ENCODE measurements at places on chromosomes 4 and X.

DNA sequence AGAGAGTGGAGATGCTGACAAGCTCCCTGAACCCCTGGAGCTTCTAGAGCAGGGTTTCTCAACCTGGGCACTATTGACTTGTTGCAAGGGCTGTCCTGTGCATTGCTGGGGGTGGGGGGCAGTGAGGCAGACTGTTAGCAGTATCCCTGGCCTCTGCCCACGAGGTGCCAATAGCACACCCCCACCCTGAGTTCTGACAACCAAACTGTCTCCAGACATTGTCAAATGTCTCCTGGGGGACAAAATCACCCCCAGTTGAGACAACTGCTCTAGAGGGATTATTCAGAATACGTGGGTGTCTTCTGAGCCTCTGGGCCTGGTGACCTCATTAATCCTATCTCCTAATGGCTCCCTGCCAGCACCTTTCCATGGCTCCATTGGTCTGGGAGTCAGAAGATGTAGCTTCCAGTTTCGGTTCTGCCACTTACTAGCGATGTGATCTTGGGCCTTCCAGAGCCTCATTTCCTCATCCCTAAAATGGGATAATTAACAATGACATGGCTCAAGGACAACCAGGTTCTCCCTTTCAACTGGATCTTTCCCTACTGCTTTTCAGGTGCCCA lies 17.6 kb upstream of the PJA1 start:
- no peak for DNase-seq

DNA sequence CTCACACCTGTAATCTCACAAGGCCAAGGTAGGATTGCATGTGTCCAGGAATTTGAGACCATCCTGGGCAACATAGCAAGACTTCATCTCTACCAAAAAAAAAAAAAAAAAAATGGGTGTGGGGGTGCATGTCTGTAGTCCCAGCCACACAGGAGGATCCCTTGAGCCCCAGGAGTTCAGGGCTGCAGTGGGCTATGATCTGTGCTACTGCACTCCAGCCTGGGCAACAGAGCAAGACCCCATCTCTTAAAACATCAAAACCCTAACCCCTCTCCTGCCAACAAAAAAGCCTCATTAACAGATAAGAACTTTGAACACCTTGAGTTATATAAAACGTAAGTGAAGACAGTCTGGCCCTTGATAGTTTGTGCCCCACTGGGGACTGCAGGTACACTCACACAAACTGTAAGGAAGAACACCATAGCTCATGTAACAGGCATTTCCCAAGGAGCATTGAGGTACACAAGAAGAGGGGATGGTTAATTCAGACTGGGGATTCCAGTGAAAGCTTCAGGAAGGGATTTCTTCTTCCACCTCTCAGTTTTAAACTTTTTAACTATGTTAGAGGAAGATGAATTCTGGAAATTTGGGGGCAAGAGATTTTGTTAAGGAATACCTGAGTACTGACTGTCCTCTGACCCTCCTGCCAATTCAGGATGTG lies 34.7 kb downstream of the RBPJ start:
- DNase-seq = no peak

- DNase-seq = no peak
Measured at GRCh38 chrX:13077168-13077567, 32.7 kb upstream of the FAM9C start.

GRCh38 chr4:10565166-10565780 lies 108.0 kb upstream of the ZNF518B start:
- no peak for DNase-seq

GRCh38 chr4:119110121-119110520 lies 25.5 kb upstream of the MYOZ2 start:
- no peak for DNase-seq

DNA sequence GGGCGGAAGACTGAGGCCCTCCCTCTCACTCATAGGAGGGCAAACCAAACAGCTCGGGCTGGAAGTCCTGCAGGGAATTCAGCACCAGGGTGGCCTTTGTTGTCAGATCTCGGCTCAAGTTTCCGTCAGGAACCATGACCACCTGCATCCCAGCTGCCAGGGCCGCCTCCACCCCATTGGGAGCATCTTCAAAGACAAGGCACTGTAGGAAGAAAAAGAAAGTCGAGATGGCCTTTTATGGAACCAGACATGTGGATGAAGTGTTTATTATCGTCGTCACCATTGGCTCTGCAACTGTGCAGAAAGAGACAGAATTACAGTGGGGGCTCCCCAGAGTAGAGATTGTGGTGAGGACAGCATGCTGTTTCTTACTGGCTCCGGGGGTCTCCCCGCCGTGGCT lies 97.2 kb upstream of the STS start:
- no peak for DNase-seq

GRCh38 chrX:133980832-133981588 lies 4.4 kb downstream of the GPC3 start:
- no peak for DNase-seq
